ENCODE measurements at places on chromosomes 4 and X.

DNA sequence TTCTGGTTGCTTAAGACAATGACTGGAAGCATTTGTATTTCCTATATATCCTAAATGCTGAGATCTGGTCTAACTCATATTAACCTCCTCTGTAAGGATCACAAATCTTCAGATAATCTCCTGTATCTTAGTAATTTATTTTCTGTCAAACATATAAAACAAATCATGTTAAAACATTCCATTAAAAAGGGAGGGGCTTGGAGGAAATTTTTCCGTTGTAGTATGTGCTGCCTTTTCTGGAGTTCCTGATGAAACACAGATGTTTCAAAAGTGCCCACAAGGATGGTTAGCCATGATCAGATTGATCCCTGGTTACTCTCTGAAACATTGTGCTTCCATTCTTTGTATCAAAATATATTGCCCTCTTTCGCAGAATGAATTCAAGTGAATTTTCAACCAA lies 182.1 kb downstream of the TENM3 start:
- DNase-seq, result peak; percentile 42

DNA sequence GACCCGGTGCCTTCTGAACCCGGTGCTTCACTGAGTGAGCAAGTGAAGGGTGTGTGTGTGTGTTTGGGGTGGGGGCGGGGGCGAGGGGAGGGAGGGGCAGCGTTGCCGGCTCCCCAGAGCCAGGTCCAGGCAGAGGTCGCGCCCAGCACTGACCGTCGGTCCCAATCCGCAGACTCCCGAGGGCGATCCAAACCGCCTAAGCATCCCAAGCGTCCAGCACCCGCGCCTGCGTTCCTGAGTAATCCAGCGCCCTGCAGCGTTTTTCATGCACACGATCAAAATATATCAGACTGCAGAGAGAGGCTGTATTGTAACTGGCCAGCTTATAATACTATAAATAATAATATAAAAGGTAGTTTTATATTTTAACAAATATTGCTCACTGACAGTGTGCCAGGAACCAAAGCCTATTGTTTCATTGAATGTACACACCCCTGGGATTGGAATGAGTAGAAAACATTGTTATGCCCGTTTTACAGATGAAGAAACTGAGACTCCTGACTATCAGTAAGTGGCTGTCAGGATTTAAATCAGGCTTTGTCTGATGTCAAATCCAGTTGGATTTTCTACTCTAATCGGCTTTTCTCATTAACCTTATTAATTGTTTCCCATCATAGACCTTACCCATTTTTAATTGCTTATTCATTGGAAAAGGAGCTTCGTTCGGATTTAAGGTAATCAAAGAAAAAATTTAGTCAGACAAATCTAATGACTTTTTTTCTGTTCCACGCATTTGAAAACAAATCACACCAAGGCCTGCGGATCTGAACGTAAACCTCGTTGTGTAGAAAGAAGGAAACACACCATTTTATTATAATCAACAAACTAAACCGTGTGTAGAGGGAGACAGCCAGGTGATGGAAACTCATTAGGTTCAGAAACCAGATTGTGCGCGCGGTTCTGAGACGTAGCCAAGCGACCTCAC lies 4.0 kb upstream of the NKX3-2 start:
- no peak for DNase-seq

- no peak for DNase-seq
Measured at GRCh38 chr4:60579335-60579734, 620.8 kb upstream of the ADGRL3 start.

GRCh38 chrX:12894074-12895030 lies 12.1 kb upstream of the TLR8 start:
- peak; percentile 22 for DNase-seq

DNA sequence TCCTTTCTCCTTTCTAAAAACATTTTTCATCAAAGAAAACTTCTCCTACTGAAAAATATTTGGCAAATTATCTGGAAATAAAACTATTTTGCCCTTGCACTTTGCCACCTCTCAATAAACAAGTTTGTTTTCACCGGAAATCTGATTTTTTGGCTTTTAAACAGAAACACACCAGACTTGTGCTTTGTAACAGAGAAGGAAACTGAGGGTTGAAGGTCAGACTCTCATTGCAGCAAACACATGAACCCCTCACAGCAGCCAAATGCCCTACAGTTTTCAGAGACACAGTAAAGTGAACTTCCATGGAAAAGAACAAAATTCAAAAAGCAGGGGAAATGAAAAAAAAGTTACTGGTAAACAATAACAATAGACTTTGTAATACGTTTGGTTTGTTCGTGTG lies 95.6 kb upstream of the WDR17 start:
- DNase-seq, result no peak

DNA sequence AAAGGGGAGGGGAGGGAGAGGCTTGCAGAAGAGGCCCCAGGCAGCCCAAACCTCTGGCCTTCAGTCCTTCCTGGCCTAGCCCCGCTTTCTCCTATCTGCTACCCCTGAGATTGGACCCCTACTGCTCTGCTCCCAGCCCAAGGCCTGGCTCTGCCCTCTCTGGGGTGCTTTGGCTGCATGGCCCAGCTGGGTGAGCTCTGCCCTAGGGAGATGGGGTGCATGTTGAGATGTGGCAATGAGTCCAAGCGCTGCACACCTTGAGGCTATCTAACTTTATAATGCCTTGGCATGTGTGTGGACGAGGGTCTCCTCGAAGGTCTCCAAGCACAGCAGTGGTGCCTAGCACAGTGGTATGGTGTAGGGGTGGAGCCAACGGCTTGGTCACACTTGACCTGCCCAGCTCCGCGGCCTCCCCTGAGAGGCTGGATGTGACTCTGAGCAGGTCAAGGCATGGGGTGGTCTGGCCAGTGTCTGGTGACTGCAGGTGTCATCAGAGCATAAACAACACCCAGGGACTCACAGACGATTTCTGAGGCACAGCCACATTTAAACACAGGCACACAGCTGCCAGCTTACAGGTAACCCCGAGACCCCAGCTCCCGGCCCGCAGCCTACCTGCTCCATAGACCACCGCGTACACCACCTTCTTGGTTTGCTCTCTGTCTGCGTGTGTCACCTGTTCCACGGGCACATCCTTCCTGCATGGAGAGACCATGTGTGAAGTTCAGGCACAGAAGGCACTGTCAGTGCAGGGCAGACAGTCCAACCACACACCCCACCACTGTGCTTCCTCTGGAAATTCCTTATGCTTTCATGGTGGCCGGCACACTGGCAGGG lies 36.3 kb downstream of the NAT8L start:
- peak; percentile 11 for DNase-seq

DNA sequence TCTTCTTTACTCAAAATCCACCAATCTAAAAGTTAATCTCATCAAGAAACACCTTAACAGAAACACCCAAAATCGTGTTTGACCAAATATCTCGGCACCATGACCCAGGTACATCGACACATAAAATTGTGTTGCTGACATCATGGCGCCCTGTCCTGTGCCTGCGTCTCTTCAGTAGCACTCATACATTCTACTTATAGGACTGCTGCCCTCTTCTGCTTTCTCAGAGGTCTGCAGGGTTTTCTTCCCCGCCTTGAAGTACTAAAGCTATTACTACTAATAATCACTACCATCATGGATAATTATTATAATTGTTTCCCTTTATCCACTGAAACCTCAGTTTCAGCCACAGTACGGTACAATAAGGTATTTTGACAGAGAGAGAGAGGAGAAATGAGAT lies 1403.1 kb upstream of the TENM3 start:
- DNase-seq, result no peak

- DNase-seq, result peak; percentile 53
Measured at GRCh38 chr4:16608123-16608522, 290.3 kb downstream of the LDB2 start.

GRCh38 chr4:83599183-83599582 lies 63.3 kb downstream of the GPAT3 start:
- DNase-seq, result peak; percentile 65

GRCh38 chrX:31609130-31609529 lies 537.3 kb upstream of the FTHL17 start:
- peak; percentile 93 for DNase-seq

- no peak for DNase-seq
Measured at GRCh38 chr4:1554246-1554875, 129.8 kb downstream of the FAM53A start.

DNA sequence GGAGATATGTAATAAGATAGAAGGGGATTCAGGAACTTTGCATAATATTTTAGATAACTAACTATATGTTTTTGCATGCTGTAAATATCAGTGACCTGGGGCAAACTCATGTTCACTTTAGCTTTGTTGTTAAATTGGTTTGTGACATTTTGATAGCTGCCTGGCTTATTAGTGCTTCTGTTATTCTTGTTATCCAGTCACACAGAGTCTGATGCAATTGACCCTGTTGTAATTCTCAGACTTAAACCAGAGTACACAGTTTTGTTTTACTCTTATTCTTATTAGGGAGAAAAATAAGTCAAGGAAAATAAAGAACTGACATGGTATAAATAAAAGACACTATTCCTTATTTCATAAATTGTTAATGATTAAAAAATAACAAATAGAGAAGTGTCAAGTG lies 516.7 kb upstream of the SLIT2 start:
- no peak for DNase-seq

DNA sequence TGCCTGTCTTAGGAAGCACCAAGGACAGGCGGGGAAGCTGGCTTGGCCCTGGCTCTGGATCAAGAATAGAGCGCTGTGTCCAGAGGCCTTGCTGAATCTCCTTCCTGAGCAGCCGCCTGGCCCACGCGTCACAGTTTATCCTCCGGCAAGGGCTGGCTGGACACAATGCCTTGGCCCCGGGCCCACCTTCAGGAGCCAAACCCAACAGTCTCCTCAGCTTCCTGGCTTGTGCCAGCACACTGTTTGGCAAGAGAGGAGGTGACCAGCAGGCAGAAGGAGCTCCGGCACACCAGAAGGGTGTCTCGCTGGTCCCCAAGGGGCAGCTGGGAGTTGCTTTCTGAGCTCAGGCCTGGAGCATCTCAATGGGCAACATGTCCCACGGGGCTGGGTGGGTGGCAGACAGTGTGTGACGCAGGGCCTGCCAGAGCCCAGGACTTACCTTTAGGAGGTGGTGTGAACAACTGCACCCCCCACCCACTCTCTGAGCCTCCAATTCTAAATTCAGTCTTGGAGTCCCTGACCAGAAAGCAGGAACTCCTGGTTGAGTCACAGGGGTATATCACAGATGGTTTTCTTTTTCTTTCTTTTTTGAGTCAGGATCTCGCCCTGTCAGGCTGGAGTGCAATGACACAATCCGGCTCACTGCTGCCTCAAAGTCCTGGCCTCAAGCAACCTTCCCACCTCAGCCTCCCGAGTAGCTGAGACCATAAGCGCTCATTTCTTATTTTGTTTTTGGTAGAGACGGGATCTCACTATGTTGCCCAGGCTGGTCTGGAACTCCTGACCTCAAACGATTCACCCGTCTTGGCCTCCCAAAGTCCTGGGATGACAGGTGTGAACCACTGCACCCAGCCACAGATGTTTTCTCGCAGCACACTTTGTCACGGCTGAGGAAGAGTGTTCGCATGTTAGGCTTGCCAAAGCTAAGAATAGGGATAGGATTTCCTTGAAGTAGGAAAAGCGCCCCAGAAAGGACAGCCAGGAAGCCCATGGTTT lies 361.2 kb downstream of the BCOR start:
- peak; percentile 47 for DNase-seq

DNA sequence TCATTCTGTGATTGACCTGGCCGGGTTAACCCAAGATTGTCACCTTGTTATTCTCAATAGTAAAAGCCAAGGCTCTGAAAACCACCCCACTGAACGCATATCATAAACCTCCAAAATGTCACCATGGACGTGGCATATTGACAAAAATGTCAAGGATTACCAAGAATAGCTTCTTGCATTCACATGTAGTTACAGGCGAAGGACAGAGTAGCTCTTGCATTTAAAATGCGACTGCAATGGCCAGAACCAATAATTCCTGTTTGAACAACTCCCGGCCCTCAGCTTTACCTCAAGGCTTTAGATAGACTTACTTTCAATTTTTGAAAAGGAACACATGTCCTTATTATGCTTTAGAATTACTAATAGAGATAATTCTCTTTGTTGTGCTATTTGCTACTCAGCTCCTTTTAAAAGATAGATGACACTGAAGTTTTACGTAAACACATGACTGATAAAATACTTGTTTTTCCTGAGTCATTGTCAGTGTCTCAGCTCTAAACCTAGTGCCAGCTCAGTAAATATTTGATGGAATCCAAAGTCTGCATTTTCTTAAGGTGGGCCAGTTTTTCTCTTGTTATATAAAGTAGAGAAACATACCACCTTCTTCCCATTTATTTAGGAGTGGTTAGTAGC lies 66.3 kb downstream of the CLDN34 start:
- DNase-seq, result no peak

DNA sequence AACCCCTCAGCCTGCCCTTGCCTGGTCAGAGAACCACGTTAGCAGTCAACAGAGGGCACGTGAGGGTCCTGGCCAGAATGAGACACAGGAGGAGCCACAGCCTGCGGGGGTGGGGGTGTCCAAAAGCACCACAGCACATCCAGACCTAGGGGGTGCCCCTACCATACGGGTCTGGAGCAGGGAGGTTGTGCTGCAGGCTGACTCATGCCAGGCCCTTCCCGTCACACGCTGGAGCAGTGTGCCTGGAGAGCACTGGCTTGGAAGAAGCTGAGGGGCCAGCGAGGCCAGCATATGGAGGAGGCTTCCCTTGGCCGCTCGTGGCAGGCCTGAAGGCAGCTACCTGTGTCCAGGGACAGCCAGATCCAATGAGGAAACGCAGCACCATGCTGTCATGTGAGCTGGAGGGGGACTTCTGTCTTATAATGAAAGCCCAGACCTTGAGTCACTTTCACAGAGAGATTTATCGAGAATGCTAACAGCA lies 1.5 kb upstream of the IRAK1 start:
- DNase-seq, result peak; percentile 52

DNA sequence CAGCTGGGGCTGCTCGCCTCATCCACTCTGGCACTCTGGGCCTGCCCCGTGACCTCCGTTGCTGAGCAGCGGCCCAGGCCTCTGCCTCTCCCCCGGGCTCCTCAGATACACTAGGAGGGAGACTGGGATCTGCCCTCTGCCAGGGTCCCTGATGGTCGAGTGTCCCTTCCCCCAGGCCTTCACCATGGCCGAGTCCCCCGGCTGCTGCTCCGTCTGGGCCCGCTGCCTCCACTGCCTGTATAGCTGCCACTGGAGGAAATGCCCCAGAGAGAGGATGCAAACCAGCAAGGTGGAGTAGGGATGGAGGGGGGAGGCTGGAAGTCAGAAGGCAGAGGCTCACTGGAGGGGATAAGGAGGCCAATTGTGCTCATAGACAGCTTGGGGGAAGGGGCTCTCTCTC lies 1.7 kb downstream of the GDPD2 start:
- no peak for DNase-seq

DNA sequence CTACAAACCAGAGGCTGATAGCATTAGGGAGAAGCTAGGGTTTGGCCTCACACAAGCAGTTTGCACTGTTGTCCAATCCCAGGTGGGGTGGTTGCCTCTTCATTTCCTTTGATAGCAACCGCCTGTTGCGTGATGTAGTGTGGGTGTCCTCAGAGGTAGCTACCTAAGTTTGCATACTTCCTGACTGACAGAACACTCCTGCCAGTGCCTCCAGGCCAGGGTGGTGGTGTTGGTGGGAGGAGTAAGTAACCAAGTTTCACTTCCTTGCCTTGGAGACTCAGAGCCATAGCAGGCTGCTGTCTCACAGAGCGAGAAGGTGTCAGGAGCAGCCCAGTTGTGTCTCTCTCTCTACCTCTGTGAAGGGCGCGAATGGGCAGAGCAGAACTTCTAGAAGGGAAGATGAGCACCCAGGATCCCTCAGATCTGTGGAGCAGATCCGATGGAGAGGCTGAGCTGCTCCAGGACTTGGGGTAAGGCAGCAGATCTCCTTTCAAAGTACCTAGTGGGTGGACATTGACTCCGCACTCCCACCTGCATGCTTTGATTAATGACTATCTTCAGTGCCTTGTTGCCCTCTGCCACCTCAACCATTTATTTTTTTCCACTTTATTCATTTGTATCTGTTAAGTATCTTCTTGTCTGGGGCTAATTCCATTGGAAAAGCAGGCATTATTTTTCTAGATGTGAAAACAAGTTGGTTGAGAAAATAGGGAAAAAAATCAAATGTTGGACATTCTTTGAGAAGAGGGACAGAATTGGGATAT lies at the start of gene DAPP1:
Gene DAPP1, plus strand, starts transcription at position 283 of the 764 bp plus-strand sequence. Its CDS starts 87 bp downstream, at position 370.
- DNase-seq, result no peak
